LoVo (cell line): ENCODE measurements at places on chromosomes 12 and 14.

- no peak for DNase-seq
These were observed 29.5 kb downstream of the AREL1 start for GRCh38 chr14:74683406-74683805.

GRCh38 chr12:118377021-118377883, 897 bp downstream of the SUDS3 start:
- peak; percentile 30 for DNase-seq

DNA sequence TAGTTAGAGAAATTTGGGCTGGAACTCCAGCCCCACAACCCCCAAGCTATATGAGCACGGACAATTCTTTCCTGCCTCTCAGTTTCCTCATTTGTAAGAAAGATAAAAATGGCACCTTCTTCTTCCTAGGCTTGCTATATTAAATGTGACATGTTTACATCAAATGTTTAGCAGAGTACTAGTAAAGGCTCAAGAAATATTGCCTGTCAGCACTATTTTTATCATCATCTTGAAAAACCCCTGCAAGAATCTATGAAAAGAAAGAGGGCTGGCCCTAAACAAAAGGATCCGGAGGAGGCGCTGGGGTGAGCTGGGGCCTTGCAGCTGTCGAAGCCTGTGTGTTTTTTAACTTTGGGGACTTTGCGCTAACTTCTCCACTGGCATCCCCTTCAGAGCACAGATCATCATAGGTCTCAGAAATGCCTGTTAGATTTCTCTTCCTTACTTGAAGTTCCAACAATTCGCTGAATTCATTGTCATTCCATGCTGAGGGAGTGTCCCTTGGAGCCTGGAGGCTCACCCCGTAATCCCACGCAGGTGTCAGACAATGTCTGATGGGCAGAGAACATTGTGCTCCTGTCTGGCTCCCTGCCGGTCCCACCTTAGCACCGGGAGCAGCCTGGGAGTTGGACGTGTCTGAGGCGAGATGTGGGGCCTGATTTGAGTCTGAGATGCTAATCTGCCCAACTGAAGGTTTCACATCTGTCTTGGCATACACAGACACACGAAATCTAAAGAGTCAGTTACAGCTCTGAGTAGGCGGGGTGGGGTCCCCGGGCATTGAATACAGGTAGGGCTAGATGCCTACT, 206.8 kb downstream of the NUAK1 start:
- no peak for DNase-seq

DNA sequence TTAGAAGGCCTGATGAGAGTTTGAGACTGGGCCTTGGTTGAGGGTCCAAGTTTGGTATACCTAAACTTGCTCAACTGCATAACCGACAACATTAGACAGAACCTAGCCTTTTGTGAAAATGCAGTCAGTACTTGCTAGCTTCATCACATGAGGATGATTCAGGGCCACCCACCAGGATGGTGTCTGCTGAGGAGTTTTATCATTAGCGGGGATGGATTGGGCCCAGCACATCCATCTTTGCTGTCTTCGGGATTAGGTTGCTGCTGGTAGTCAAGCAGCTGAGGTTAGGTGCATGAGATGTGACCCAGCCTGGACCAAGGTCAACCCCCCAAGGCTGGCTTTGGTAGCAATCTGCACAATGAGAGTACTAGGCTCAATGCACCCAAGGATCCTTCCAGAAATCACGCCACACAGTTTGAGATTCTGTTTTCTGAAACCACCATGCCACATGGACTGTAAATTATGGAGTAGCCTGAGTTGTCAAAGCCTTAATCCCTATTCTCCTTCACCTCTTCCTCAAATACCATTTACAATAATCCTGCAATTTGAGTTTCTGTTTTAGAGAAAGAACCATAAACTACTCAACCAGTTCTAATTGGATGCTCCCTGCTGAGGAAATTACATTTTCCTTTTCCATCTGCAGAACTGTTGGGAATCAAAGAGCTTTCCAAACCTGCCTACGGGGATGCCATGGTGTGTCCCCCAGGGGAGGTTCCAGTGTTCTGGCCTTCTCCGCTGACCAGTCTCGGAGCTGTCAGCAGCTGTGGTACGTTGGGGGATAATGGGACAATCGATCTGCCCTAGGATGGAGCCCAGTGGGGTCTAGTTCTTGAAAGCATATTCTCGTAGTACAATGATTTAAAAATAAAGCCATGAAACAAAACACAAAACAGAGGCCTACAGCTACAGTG, 61.7 kb downstream of the DGLUCY start:
- no peak for DNase-seq

DNA sequence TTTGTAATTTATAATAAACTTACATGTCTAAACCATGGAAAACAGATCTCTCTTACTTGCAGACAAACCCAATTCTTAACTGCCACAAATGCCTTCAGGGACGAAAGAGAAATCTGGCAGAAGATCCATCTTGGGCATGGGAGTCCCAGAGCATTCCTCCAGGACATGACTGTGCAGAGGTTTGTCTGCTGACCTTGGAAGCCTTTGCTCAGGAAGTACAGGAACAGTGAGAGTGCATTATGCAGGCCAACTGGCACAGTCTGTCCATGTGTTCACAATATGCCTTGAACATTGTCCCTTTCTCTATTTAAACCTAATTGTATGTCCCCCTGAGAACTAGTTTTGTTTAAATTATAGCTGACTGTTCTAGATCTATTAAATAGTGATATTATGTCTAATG, 467.1 kb downstream of the ATP23 start:
- no peak for DNase-seq

DNA sequence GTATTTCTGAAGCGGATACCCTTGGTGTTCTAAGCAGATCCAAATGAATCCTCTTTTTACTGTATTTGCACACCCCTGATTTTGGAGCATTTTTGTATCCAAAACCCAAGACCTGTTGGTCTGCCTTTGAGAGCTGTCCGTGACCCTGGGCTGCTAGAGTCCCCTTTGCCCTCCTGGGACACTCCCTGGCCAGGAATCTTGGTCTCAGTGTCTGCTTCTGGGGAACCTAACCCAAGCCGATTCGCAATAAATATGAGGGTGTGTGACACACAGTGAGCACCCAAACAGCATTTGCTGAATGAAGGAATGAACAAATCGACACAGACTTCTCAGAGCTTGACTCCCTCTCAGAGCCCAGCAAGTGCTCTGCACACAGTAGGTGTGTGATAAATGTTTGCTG, 92.9 kb downstream of the SCARB1 start:
- peak; percentile 72 for DNase-seq

- DNase-seq = no peak
These were observed 232.1 kb upstream of the SEL1L start for GRCh38 chr14:81765651-81766275.

DNA sequence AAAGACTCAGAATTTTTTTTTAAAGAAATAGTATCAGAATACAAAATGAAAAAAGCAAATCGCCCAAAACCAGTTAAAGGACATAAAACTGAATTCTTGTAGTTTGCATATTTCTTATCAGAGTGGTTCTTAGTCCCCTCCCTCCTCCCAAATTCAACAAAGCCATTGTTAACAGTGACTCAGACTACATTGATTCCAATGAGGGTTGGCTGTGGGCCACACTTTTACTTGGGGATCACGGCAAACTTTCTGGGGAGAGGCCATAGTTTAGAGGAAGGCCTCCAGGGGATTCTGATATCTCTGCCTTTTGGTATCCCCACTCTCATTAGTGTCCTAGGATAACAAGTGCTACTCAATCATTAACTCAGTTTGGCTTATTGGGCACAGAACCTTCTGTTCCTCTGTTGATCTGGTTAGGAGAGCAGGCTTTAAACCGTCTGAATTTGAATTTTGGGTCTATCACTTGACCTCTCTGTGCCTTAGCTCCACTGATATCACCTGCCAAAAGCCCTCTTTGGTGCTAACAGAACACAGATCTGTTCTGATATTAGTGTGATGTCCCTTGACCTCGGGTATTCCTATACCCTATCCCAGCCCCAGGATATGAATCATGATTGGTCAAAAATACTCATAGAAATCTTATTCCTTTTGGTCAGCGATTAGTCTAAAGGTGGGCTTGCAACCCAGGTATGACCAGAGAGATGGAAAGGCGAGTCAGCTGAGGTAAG, 45.2 kb upstream of the APPL2 start:
- peak; percentile 41 for DNase-seq

GRCh38 chr12:125220404-125221273, 155.4 kb downstream of the AACS start:
- DNase-seq = no peak
